Stimulated activated CD8-positive, alpha-beta memory T cell treated with anti-CD3 and anti-CD28 coated beads, Interleukin-7, amount 100 ng/mL, for 4 hours (primary cell): ENCODE measurements at places on chromosomes 11 and 22.

DNA sequence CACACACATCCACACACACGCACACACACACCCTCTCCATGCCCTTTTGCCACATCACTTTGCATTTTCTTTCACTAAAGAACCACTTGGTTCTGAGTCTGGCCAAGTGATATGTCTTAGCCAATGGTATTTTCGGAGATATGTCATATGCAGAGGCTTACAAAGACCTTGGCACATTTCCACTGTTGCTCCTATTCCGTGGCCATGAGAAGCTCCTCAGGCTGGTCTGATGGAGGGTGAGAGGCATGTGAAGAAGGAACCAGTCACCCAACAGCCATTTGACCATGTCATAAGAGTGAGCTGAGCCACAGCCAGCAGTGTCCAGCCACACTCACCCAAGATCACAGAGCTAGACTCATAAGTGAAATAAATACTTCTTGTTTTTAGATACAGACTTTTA, 212.6 kb upstream of the NAV2 start:
- DNase-seq: no peak

DNA sequence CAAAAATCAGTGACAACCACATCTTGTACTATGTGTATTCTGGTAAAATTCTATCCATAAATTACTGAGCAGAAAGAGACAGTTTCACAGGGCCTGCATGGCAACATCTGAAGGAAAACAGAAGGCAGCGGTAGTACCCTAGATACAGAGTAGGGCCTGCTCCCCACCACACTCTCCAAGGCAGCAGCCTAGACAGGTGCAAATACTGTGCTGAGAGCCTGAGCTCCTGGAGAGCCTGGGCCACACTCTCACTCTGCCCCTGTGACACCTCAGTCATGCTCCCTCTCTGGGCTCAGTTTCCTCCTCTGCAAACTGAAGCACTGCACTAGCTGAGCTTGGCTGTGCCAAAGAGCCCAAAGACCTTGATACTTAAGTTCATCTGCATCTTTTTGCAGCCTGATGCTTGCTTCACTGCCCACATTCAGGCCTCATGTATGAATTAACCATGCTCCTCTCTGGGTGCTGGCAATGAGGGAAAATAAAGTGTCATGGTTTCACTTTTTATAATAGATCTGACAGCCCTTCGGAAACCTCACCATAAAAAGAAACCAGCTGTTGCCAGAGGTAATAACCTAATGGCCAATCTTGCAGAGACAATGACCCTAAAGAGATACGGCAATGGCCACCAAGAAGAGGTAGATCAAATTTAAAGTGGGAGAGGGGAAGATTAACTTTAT, 104.7 kb downstream of the PLEKHA7 start:
- no peak for DNase-seq

DNA sequence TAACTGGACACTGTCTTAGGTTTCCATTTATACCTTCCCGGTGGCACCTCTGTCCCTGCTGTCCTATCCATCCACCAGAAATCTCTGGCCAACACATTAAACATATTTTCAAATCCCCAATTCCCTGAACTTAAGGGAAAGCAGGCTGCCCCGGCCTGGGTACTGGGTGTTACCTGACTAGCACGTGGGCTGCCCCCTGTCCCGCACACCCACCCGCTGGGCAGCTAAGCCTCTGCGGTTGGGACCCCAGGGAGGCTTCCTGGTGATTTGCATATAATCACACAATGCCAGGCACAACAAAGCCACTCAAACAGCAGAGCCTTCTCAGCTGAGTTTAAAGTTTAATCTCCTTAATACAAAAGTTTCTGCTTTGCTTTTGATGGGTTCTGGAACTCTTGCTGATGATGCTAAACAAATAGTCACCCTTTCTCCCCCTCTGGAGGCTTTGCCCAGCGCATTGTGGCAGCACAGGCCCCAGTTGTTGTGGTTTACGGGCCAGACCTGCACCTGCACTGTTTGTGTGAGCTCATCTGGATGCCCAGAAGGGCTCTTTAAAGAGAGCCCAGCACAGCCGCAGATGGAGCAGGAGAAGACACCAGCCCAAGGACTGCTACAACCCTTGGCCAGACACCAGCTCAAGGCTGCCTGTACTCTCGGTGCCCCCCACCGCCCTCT, 59.9 kb upstream of the POU2AF1 start:
- DNase-seq: no peak

GRCh38 chr11:16312233-16312765, 44.0 kb downstream of the SOX6 start:
- DNase-seq: no peak

- DNase-seq: no peak
These were observed 14.2 kb downstream of the KCNJ4 start for GRCh38 chr22:38440747-38441350.

GRCh38 chr11:126124231-126124661, 61.6 kb upstream of the CDON start:
- DNase-seq: no peak

GRCh38 chr22:47627556-47628253, 865.3 kb downstream of the TBC1D22A start:
- DNase-seq: no peak

GRCh38 chr11:118659953-118660680, 19.3 kb downstream of the TREH start:
- no peak for DNase-seq

DNA sequence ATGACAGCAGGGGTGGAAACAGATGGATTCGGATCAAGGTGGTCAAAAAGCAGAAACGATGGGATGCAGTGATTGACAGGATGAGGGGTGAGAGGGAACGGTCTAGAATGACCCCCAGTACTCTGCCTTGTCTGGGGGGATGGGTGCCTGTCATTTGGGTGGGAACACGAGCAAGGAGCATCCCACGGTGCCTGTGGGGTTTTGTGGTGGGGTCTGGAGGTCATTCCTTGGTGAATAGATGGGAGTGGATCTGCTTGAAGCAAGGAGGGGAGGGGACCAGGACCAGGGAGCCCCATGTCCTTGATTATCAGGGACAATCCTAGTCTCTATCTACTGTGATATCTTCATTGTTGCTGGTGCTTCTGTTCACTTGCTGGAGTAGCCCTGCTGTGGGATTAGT, 8.1 kb upstream of the CERK start:
- no peak for DNase-seq

GRCh38 chr11:61914471-61915171, 2.7 kb downstream of the RAB3IL1 start:
- DNase-seq: no peak

DNA sequence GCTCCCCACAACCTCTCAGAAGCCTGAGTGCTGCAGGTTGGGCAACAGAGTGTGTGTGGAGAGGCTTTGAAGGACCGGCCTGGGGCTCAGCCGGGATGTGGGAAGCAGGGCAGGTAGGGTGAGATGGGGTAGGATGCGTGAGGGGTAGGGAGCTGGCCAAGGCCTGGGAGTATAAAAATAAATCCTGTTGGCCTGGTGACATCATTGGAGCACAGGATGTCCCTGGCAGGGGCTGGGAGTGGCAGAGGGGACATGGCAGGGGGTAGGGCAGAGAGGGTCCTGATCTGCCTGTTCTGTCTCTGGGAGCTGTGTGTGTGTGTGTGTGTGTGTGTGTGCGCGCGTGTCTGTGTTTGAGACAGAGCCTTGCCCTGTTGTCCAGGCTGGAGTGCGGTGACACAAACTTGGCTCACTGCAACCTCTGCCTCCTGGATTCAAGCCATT, 28.6 kb downstream of the TEF start:
- no peak for DNase-seq

- no peak for DNase-seq
These were observed 850.5 kb downstream of the KCNA4 start for GRCh38 chr11:29166306-29166705.

DNA sequence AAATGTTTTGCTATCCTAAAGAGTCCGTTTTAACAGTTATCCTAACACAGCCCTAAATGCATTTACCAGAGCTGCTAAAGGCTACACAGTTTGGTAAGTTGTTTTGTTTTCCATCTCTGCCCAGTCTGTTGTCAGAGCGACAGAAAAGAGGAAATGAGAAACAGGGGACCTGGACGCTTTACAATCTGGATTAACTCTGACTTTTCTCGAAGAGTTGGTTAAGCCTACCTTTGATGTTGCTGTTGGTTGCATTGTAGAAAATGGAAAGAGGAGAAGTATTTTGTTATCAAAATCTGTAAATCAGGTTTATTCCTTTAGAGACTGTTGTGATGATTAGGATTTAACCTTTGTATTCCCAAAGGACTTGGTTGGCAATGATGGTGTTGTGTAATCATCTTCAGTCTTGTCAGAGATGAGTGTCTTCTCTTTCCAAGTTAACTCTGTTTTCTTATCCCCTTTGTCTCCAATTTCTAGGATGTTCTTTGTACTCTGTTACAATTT, 481 bp downstream of the ANGPTL5 start:
- no peak for DNase-seq

DNA sequence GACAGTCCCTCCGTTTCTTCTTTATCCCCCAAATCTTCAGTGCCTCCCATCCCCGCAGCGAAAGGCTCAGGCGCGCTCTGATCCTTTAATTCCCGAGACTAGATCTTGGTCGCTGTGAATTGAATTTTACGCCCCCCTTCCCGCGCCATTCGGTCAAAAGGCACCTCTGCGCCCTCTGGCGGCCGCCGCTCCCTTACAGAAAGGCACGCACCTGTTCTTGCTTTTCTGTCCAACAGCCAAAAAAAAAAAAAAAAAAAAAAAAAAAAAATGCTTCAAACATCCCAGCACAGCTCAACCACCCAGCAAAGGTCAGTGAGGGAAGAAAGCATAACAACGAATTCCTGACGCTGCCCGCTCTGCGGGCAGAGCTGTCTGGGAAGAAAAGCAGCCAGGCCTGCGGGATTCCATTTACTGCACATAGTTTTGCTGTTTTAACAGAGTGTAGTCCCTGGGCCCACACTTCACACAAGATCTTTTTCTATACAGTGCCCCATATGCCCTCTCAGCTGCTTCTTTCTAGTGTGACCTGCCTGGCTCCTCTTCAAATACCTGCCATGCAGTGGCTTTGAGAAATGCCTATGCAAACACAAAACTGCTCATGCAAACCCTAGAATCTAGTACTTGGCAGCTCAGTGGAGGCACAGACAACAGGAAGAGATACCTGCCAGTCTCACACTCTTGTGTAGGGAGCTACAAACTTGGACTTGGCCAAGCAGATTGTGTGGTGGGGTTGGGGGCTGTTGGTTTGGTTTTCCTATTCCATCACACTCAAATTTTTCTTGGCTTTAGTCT, 1.3 kb upstream of the ESAM start:
- DNase-seq: peak; percentile 75

GRCh38 chr22:36409911-36410756, 22.4 kb upstream of the MYH9 start:
- DNase-seq: peak; percentile 46

DNA sequence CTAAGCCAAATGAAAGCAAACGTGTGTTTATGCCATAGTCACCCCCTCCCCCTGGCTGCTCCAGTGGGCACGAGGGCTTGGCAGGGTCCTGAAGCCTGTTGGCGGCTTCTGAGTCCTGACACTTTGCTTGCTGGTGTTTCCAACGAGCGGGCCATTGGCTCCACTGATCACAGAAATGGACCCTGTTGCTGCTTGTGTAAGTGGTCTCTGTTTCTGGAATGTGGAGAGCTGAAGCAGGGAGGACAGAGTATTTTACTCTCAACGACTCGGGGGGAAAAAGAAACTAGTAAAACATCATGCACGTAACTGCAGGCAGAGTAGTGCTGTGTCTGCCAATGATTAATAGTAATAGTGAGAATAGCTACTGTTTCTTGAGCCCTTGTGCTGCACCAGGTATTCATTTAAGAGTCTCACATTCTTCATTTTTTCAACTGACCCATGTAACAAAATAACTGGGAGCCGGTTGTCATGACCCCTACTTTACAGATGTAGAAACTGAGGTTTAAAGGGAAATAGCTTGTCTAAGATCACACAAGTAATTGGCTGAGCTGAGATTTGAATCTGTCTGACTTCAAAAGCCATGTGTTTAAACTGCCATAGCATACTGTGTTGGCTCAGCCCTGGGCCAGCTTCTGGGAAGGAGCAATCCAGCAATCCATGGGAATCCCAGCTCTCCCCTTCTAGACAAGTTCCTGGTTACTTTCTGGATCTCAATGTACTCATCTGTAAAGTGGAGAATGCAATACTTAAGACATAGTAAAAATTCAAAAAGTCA, 526.7 kb downstream of the INSC start:
- no peak for DNase-seq

DNA sequence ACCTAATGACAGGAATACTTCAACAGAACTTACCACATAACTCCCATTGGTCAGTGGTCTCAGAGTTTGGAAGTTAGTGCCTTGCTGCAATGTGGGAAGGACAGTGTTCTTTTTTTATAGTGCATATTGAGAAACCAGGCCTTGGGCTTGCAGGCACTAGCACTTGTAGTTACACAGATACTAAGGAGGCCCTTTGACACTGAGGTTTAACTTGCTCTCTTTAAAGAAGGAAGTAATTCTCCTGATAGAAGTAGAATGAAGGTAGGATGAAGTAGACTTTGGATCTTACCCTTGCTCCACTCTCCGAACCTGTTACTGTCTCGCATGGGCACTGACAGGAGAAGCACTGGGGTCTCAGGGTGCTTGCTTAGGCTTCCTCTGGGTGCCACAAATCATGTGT, 31.0 kb upstream of the ST14 start:
- no peak for DNase-seq
